Stimulated activated CD8-positive, alpha-beta memory T cell treated with anti-CD3 and anti-CD28 coated beads, Interleukin-2, amount 100 ng/mL, for 1 hour (primary cell): ENCODE measurements at places on chromosomes 3 and 15.

GRCh38 chr3:22634433-22634832, 568.7 kb upstream of the UBE2E2 start:
- no peak for DNase-seq

DNA sequence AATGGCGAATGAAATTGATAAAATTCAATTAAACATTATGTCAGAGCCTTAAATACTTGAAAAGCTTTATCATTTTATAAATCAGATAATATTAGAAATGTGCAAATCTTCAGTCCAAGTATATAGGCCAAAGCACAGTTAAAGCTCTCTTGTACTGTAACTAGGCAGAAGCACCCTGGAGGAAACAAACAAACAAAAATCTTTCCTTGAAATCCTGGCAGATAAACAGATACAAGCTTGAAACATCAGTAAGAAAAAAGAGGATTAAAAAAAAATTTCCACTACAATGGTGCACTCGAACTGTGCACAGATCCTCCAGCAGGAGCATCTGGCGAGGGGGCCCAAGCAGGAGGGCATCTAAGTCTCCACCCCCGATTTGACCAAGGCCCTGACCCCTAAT, 166.6 kb downstream of the PLD1 start:
- no peak for DNase-seq

GRCh38 chr3:148158210-148158609, 539.5 kb upstream of the AGTR1 start:
- no peak for DNase-seq

DNA sequence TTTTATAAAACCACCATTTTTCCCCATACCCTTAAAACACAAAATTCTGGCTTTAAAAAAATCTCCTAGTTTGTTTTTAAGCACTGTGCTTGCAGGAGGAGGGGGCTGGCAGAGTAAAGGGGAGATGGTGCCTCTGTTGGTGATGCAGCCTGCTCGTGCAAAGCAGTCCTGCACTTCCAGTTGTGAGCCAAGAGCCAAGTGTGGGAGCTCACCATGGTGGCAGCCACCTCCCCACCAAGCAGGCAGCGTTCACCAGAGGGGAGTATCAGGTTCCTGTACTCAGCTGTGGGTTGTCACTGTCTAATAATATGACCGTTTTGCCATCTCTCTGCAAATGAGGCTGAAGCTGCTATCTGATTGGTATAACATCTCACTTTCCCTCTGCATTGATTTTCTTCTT, 164.8 kb downstream of the SYNPR start:
- no peak for DNase-seq

DNA sequence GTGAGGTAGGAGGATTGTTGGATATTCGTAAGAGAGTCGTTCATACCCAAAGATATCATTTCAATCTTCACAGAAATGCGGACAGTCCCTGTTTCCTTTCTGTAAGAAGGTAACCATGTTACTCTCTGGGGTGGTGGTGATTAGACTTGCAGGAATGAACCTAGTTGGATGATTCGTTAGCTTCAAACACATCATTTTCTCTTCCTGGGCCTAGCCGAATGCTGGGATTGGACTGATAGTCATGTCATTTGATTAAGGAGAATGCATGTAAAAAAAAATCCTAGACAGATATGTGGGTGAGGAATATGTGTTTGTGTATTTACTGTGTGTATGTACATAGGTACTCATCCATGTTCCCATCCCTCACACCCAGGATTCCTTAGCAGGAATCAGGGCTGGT, 12.4 kb downstream of the SLCO3A1 start:
- no peak for DNase-seq

DNA sequence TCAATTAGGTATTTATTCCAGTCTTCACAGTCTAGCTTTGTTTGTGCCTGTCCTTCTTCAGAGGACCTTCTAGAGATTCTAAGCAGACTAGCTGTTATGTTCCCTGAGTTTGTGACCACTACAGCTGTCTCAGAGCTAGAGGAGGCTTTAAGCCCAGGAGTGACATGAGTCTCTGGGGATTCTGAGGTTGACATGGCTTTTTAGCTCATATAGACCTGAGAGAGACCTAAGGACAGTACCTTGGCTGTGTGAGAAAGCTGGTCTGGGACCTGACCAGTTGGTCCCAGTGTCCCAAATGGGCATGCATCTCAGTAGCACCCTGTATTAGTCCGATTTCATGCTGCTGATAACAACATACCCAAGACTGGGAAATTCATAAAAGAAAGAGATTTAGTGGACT, 330.2 kb downstream of the DIPK2A start:
- no peak for DNase-seq
